Ovary (tissue), 10 donors: ENCODE measurements at places on chromosomes 16 and 17.

- peak; percentile 86 for DNase-seq
These were observed 13.7 kb downstream of the SYCE1L start for GRCh38 chr16:77212741-77213541.

- DNase-seq, result no peak
These were observed 606.3 kb upstream of the CDH11 start for GRCh38 chr16:65728167-65728566.

GRCh38 chr17:39676198-39676819 is 8.1 kb downstream of the PNMT start:
- DNase-seq, result peak; percentile 48

DNA sequence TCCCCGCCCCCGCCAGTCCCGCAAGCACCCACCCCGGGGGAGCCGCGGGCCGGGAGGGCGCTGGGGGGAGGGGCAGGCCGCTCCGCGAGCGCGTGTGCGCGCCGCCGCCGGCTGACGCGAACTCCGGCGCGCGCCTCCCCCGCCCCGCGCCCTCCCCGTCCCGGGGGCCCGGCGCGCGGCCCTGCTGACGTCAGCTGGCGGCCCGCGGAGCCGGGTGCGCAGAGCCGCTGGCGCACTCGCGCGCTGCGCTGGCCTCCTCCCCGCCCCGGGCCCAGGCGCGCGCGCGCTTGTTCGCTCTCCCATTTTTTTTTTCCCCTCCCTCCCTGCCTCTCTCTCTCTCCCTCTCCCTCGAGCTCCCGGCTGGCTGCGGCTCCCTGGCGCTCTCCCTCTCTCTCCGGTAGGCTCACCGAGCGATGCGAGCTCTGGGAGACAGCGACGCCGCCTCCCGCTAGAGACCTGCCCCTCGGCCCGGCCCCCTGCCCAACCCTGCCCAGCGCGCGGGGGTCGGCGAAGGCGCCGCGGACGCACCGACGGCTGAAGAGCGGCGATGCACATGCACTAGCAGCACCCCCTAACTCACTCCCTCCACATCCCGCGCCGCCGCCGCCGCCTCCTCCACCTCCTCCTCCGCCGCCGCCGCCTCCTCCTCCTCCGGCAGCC is at the start of gene GNAO1:
TSS of gene GNAO1 (plus strand) at position 334 of the 660 bp plus-strand sequence. CDS start 747 bp downstream, outside the sequence.
- peak; percentile 82 for DNase-seq

GRCh38 chr17:77535435-77535834 is 394.7 kb downstream of the SEC14L1 start:
- no peak for DNase-seq

DNA sequence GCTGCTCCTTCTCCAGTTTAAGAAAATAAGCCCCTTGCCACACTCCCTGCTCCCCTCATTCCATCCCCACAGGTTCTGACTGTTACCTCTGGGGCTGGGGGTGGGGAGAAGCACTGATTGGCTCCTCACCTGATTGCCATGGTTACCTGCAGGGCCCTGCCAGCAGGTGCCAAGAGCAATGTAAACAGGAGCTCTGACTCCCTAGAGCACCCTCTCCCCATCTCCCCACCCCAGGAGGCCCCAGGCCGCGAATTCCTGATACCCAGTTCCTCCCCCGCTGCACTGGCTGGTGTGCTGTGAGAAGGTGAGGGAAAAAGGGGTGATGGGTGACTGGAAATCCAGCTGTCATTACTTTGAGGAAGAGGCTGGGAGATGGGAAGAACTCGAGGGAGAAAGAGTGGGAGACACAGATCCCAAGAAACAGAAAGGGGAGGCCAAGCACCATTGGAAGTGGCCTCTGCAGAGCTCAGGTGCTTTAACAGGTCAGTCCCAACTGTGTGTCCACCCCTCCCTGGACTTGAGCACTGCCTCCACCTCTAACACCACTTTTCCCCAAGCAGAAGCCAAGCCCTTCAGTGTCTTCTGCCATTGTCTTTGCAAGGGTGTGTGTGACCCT is 4.5 kb downstream of the PCGF2 start:
- no peak for DNase-seq

DNA sequence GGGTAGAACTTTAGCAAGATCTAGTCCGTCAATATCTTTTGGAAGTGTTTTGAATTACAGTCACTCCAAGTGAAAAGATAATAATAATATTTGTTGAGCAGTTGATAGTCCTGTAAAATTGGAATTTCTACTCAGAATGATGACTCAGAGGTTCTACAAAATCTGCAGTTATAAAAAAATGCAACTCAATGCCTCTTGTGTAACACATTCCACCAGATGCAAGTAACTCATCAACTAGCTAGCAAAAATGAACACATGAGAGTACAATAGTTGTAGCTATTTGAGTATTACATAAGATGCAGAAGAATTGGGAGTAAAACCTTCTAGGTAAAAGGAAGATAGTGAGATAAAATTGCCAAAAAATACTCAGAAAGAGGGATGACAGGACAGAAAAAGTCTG is 177.2 kb downstream of the CDH8 start:
- DNase-seq, result no peak

DNA sequence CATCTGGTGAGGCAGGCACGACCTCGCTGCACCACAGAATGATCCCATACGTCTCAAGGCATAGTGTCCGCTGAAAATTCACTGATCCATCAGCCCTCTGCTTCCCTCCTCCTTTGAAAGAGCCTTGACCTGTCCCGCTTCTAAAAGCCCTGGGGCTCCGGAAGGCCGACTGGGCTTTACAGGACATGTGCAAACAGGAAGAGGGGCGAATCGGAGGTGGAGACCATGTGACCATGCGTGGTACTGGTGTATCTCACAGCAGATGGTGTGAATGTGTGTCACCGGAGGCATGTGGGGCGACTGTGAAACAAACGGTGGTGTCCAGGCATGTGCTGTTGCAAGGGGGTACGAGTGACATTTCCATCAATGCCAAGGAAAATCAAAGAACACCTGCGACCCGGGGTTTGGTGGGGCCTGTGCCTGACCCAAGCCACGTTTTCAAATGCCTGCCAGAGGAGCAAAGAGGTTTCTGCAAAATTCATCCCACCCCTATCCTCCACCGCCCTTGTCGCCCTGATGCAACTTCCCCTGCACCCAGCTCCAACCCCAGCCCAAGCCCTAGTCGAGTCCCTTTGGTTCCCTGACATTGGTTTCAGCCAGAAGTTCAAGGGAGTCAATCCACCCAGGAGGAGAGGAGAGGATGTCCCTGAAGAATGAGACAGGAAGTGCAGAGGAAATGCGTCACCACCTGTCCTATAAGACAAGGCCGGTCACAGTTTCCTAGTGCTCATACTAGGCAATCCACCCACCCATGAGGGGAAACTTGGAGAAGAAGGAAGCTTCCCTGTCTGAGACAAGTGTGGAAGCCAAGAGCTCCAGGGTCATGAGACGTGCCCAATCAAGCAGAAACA is 5.9 kb upstream of the KCNJ18 start:
- DNase-seq, result no peak

DNA sequence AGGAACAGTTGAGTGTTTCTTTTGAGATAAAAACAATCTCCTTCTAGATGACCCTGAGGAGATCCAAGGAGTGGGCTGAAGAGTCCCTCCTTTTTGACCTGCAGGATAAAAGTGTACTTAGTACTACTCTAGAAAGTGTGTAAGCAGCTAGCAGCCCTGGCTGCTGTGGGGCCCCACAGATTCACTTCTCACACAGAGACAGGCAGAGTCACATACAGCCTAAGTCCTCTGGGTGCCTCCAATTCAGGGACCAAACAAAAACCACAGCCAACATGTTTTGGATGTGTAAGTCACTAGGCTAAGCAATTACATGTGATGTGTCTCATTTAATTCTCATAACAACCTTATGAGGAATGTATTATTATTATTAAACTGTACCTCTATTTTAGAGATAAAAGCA is 97.1 kb downstream of the TMEM100 start:
- no peak for DNase-seq

- no peak for DNase-seq
These were observed 635 bp upstream of the SP2 start for GRCh38 chr17:47895347-47895855.

GRCh38 chr17:76005263-76006149 is 4.9 kb downstream of the CDK3 start:
- DNase-seq, result peak; percentile 91

GRCh38 chr17:43674394-43674793 is 12.7 kb upstream of the MEOX1 start:
- no peak for DNase-seq

DNA sequence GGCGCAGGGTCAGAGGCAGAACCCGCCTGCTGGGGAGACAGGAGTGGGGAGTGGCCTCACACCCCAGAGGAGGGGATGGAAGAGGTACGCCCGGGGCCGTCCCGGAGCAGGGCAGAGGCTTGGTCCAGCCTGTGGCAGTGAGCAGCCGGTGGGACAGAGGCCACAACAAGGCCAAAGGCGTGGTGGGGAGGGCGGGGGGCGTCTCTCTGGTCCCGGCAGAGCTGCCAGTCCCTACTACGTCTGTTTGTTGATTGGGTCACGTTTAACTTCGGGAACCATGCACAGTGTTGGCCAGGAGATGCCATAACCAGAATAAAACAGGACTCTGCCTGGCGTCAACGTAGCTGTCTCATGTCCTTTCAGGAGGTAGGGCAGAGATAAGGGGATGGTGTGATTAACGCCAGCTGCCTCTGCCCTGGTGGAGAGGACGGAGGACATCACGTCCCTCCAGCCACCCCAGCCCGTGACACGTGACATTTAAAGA is 192.8 kb downstream of the BANP start:
- no peak for DNase-seq

DNA sequence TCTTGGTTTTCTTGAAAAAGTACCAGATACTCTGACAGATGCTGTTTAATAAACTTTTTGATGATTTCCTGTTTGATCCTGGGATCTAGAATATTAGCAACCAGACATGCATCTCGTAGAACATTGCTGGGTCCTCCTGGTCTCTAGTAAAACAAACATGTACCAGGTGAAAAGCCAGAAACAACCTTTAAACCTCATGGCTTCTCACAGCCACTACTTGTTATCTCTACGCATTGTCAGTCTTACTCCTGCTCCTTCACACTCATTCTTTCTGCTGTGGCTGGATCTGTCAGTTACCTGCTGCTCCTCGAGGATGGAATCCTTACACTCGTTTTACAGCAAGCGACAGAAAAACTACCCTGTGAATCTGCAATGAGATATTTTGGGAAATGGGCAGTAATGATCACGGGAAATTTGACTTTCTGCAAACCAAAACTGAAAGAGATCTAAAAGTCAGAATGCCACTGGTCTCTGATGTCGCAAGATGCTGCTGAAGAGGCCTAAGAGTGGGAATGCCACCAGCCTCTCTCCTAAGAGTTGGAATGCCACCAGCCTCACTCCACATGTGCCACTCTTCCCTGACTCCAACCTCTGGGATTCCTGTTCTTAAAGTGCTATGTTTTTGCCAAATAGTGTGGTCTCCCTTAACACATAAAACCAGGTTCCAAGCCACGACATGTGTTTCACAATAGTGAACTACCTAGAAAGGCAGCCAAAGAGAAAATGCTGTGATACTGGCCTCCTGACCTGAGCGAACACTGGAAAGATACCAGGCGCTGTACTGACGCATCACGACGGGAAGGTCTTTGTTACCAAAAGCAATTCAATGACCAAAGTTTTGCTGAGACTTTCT is 86.3 kb downstream of the VPS53 start:
- DNase-seq, result no peak

- peak; percentile 93 for DNase-seq
These were observed at the start of gene AKAP10 for GRCh38 chr17:19977293-19978208. TSS of gene AKAP10 (minus strand) at chr17:19977828. CDS start at chr17:19977679, 149 bp downstream.

- DNase-seq, result no peak
These were observed 19.8 kb downstream of the PLXDC1 start for GRCh38 chr17:39131616-39132015.

DNA sequence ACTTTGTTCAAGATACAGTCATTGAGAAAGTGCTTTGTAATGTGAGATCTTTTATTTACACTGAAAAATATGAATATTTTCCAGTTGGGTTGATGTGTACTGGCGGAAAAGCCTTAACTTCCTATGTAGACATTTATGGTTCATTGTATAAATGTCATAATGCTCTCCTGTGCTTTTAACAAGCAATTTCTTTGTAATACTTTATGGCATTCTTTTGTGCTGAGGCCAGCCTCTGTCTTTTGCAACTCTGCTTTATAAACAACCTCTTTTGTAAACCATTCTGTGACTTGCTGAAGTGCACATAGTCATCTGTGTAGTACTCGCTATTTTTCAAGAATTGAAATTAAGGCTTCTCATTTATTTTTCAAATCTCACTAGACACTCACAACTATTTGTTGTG is 291.2 kb downstream of the CDH11 start:
- no peak for DNase-seq

DNA sequence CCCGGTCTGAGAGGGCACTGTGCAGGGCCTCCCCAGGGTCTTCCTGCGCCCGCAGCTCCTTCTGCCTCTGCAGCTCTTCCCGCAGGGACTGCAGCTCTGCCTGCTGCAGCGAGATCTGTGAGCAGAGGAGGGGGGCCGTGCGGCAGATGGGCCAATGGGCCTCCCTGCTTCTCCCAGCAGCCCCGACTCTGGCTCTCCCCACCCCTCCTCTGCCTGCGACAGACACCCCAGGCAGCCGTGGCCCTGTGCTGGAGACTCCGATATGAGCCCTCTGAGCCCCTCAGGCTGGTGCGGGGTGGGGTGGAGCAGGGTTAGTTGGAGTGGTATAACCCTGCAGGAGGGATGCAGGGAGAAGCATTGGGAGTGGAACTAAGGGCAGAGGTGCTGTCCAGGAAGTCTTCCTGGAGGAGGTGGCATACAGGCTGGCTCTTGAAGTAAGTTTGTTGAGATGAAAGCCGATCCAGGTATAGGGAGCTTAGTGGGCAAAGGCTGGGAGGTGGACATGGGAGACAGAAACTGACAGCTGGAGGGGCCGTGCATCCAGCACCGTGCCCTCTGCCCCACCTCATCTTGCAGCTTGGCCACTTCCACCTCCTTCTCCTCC is 5.0 kb downstream of the THOC6 start:
- DNase-seq, result no peak

GRCh38 chr16:76487411-76488064 is 210.3 kb downstream of the CNTNAP4 start:
- no peak for DNase-seq

DNA sequence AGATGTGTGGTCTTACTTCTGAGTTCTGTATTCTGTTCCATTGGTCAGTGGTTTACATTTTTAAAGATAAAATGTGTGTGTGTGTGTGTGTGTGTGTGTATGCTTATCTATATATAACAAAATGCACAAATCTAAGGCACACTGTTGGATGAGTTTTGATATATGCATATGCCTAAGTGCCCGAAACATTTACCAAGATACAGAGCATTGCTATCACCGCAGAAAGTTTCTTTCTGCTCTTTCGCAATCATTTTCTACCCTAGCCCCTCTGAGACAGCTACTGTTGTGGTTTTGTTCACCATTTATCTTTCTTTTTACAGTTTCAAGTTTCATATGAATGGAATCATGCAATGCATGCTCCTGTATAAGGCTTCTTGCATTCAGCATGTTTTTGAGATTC is 97.0 kb downstream of the MRTFB start:
- no peak for DNase-seq

DNA sequence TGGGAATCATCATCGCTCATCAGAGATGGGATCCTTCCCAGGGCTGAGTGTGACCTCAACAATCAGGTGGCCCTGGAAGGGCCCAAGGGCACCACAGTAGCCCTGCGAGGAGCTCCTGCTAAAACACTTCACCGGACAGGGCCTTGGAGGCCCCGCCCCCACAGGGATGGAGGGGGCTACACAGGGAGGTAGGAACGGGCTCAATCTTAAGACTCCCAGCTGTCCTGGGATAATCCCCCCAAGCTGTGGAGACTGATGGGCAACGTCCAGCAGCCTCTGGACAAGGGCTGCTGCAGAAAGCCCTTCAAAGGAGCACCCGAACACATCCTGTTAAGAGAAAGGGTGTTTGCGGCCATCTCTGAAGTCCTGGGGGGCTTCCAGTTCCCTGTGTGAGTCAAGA is 60.4 kb downstream of the ZNF423 start:
- DNase-seq, result no peak
